ENCODE measurements at places on chromosomes 7 and 10. TPM values are rescaled to one million over a fixed set of nuclear protein-coding genes. Genes with fewer than 3 reads are reported as not detected.

- DNase-seq: peak; percentile 61
Measured at GRCh38 chr10:118754229-118754555, 578 bp downstream of the CACUL1 start.

- no peak for DNase-seq
Measured at GRCh38 chr10:46096909-46097575, 51.0 kb upstream of the MSMB start.

GRCh38 chr10:118557946-118558345, 37.5 kb downstream of the PRLHR start:
- no peak for DNase-seq

- DNase-seq: no peak
Measured at GRCh38 chr10:1553951-1554350, 183.4 kb downstream of the ADARB2 start.

The SMKR1 gene
- polyA plus RNA-seq: not detected

DNA sequence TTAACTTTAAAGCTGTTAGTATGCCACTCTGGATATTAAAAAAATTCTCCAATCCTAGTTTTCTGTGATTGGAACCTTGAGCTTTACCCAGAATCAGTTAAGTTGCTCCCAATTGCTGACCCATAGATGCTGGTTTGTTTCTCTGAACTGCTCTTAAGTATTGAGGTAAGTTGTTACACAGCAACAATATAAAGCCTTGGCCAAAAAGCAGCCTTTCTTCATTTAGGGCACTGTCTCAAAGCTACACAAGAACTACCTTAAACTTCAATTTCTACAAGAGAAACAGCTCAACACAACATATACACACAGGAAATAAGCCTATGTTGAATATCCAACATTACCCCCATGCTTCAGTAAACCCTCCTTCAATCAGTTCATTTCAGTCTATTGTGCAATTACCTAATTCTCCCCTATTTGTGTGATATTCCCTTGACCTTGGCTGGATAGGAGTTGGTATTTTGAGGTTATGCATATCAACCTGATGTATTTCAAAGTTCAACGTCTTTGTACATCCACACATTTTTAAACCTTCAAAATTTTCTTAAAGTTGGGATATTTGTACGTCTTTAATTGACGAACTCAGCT, 11.5 kb downstream of the HNRNPA2B1 start:
- DNase-seq: no peak

GRCh38 chr7:123622660-123623386, 21.2 kb downstream of the ASB15 start:
- no peak for DNase-seq

DNA sequence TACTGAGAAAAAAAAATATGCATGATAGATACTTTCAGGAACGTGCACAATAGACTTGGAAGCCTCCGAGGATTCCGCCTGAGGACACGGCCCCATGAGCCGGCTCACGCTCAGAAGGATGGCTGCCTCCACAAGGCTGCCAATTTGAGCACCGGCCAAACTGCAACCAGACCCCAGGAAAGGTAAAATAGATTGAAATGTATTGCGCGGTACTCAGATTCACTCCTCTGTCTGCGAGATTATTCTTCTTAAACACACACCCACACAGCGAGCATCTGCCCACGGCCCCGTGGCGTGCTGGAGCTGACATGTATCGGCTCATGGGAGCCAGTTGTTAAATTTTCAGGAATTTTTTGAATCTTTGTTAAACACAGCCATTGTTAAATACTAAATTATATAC, 653.2 kb upstream of the MKI67 start:
- DNase-seq: peak; percentile 23

GRCh38 chr7:142792129-142792528, 21.4 kb downstream of the PRSS2 start:
- no peak for DNase-seq

The CFTR gene
- polyA plus RNA-seq: 0.30 TPM

DNA sequence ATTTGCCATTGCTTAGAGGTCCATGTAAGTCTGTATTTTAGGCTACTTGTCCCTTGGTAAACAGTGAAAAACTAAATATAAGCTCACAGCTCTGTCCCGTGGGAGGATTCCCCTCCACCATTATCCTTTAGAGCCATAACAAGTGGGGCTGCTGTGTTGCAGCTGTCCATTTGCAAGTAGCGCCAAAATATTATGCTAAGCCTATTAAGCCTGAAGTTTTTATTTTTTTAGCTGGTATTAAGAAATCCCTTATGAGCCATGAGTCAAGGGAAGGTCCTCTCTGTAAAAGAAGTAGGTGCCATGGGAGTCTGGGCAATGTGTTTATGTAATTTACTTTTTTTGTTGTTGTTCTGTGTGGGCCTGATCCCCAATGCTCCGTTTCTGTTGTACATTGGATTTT, 183.9 kb downstream of the THSD7A start:
- no peak for DNase-seq

DNA sequence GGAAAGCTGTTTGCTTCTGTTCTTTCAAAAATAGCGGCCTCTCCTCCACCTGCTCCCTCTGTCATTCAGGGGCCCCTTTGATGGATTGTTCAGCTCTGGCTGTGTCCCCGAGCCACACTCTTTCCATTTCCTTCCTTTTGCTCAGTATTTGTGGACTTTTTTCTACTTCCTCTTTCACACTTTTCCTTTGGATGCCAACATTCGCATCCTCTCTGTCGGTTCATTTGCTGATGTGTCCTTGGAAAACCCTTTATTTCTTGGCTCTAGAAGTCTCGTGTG, 11.7 kb upstream of the PWWP2B start:
- DNase-seq: no peak

GRCh38 chr7:87316097-87316700, 29.3 kb upstream of the CROT start:
- no peak for DNase-seq

The MORN4 gene
- 5.2 TPM for polyA plus RNA-seq

The ADAM8 gene
- polyA plus RNA-seq: 3.3 TPM

DNA sequence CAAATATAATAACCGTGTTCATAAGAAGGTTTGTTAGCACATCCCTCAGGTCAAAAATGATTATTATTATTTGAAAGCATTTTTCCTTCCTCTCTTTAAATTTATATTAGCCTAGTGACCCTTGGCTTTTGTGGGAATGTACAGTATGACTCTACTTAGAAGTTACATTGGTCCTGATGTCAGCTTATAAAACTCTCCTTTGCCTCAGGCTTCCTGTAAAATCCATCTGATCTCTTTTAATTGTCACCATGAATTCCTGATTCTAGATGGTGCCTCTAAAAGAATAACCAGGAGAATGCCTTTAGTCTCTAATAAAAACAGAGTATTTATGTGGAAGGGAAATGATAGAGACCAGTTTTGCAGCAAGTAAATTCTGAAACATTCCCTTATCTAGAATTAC, 1134.4 kb downstream of the XPNPEP1 start:
- no peak for DNase-seq

GRCh38 chr10:71607082-71607443, 112.5 kb downstream of the C10orf105 start:
- DNase-seq: no peak

The CTNNA3 gene
- polyA plus RNA-seq: 7.5 TPM

DNA sequence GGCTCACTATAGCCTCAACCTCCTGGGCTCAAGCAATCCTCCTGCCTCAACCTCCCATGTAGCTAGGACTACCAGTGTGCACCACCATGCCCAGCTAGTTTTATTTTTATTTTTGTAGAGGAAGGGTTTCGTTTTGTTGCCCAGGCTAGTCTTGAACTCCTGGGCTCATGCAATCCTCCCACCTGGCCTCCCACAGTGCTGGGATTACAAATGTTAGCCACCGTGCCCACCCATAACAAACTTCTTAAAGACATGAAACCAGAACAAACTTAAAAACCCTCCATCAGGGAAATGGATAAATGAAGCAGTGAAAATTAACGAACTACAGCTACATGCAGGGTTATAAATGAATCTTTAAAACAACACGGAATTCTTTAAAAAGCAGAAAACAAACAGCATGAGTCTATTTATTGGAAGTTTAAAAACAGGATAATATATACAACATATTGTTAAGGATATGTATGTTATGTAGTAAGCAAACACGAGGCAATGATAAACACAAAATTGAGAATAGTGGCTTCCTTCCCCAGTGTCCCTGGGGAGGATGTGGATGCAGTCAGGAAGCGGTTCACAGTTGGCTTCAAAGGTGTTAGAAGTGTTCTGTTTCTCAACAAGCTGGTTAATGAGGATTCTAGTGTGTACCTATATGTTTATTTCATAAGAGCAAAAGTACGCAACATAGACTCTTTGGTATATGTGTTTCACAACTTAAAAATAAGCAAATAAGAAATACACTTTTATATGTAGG, 128.2 kb upstream of the IMMP2L start:
- no peak for DNase-seq

DNA sequence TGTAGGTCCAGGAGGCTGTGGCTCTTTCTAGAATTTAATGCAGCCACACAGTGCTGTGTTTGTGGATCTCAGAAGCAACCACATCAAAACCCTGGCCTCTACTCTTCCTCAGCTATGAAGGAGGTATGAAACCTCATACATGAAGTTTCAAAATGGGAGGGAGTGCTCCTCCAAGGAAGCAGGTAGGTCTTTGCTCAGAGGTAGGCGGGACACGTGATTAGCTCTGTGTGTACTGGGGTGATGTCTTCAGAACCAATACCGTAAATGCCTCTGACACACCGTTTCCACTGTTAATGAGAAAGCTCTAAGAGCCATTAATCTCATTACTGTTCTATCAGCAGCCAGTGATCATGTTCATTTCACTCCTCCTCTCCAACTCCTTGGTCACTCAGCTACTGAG, 126.1 kb downstream of the PLXNA4 start:
- no peak for DNase-seq

- DNase-seq: no peak
Measured at GRCh38 chr7:128705891-128706333, 33.2 kb upstream of the CALU start.

- DNase-seq: no peak
Measured at GRCh38 chr7:45703373-45703821, 129.2 kb downstream of the ADCY1 start.
